HFFc6 (cell line): ENCODE measurements at places on chromosomes 6 and 20. TPM values are rescaled to one million over a fixed set of nuclear protein-coding genes. Genes with fewer than 3 reads are reported as not detected.

The OR2J3 gene
- not detected in 3 replicates for total RNA-seq

The SFT2D1 gene
- 49.0 to 56.5 TPM (median 54.0 TPM) in 3 replicates for total RNA-seq

DNA sequence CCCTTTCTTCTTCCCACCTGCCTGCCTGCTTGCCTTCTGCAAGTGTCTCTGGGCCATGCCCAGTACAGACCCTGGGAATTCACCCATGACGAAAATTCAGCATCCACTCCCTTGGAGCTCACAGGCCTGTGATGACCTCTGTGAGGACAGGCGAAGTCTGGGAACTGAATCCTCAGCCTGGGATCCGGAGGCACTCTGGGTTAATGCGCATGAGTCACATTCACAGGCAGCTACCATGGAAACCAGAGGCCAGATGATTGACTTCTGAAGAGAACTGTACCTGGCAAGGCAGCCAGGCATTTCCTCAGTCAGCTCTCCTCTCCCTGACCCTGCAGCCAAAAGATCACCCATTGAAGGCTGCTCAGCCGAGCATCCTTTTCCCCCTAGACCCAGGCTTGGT is 41.0 kb downstream of the SLC9A8 start:
- no peak overlapping the region for H3K4me3 ChIP-seq
- H3K27me3 ChIP-seq: no peaks in the 10 kb centered on the region
- peaks cover 17% of the 10 kb centered on the region for H3K36me3 ChIP-seq
- peak overlapping the region; percentile 83 for H3K27ac ChIP-seq

DNA sequence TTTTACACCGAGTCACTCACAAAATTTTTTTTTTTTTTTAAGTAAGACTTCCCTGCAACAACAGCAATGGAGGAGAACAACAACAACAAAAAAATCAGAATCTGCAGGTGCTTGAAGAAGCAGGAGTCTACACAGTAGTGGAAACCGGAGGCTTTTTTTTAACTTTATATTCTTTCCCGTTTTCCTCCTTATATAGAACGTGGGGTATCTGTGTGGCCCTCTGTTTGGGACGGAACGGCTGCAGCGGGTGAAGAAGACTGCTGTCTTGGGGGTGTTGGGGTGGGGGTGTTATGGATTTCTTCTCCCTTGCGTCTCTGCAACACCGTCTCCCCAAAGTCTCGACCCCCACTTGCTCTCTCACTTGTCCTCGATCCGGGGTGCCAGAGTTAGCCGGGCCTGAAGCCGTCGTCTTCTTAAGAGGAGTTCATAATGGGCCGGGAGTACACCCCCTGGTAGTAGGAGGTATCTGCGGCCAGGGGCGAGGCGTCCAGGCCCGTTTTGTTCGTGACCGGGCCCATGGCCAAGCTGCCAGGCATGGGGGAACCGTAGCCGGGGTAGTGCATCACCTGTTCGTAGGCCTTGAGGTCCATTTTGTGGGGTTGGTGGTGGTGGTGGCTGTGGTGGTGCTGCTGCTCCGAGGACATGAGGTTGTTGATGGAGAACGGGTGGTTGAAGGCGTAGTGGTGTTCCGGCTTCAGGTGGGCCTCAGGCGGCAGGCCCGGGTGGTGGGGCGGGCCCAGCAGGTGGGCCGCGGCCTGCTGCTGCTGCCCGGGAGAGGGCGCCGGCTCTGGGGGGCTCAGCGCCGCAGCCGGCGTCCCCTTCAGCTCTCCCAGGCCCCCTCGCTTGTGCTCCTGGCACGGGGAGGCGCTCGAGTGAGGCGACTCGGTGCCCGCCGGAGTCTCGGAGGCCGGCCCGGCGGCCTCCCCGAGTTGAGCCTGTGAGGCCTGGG is 2.7 kb downstream of the FOXA2 start:
- no peaks in the 10 kb centered on the region for H3K4me1 ChIP-seq
- DNase-seq: no peak
- no peak overlapping the region for H3K4me3 ChIP-seq
- H3K27ac ChIP-seq: no peak overlapping the region
- no peaks in the 10 kb centered on the region for H3K36me3 ChIP-seq

- DNase-seq: no peak
- H3K27ac ChIP-seq: peak overlapping the region; percentile 99
- H3K4me3 ChIP-seq: peak overlapping the region; percentile 95
- peaks cover 5% of the 10 kb centered on the region for H3K27me3 ChIP-seq
- peaks cover 35% of the 10 kb centered on the region for H3K36me3 ChIP-seq
- H3K4me1 ChIP-seq: peaks cover 53% of the 10 kb centered on the region
Observed at GRCh38 chr6:4023240-4023639, 55.7 kb downstream of the FAM217A start.

- H3K4me1 ChIP-seq: no peaks in the 10 kb centered on the region
- DNase-seq: no peak
- no peaks in the 10 kb centered on the region for H3K36me3 ChIP-seq
- no peak overlapping the region for H3K4me3 ChIP-seq
- peaks cover 37% of the 10 kb centered on the region for H3K27me3 ChIP-seq
Observed at GRCh38 chr20:38827770-38828281, 22.3 kb downstream of the PPP1R16B start.

DNA sequence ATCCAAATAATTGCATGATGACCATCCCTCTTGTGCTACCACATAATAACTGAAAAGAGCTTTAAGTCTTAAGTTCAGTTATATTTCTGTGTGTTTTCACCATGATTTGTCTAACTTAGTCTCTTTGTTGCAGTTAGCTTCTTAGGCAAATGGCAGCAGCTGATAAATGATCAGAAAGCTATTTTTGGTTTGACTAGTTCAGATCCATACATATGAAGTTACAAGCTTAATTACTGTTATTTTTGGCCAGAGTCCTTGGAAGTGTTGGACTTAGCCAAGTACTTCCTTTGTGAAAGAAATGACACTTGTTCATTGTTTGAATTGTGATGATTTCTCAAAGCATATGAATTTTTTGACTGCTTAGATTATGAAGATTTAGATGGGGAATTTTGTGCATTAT is 54.2 kb downstream of the HIVEP1 start:
- H3K36me3 ChIP-seq: peaks cover 5% of the 10 kb centered on the region; the same call in 1 of the 2 replicates
- H3K4me1 ChIP-seq: peaks cover 50% of the 10 kb centered on the region
- no peak overlapping the region for H3K4me3 ChIP-seq
- DNase-seq: no peak

DNA sequence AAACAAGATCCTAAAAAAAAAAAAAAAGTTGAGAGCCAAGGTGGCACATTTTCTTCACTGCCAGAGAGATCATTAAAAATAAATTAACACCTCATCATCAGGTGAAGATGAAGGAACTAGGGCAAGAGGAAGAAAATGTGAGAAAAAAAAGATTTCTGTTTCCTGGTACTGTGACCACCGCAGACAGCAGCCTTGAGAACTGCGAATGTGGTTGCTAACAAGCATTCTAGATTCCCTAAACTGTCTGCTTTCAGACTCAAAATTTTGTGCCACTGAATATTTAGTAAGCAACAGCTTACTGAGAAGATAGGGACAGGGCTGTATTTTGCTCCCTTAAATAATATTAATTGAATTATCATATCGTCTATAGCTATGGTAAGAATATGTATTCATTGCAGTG is 24.1 kb upstream of the MBOAT1 start:
- no peak overlapping the region for H3K4me3 ChIP-seq
- no peaks in the 10 kb centered on the region for H3K4me1 ChIP-seq
- no peaks in the 10 kb centered on the region for H3K36me3 ChIP-seq

DNA sequence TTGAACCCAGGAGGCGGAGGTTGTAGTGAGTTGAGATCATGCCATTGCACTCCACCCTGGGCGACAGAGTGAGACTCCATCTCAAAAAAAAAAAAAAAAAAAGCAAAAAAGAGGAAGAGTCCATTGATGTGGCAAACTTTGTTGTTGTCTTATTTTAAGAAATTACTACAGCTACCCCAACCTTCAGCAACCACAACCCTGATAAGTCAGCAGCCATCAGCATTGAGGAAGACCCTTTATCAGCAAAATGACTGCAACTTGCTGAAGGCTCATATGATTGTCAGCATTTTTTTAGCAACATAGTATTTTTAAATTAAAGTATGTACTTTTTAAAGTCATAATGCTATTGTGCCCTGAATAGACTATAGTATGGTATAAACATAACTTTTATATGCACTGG is 48.8 kb downstream of the ZFP64 start:
- DNase-seq: no peak
- no peak overlapping the region for H3K27ac ChIP-seq
- H3K4me3 ChIP-seq: no peak overlapping the region
- H3K36me3 ChIP-seq: peaks cover 8% of the 10 kb centered on the region; the same call in 1 of the 2 replicates
- H3K4me1 ChIP-seq: peaks cover 5% of the 10 kb centered on the region; the same call in 1 of the 2 replicates

GRCh38 chr6:83767033-83767432 is 58.1 kb upstream of the SNAP91 start:
- no peak for DNase-seq
- H3K27ac ChIP-seq: no peak overlapping the region
- H3K4me3 ChIP-seq: no peak overlapping the region
- H3K27me3 ChIP-seq: no peaks in the 10 kb centered on the region
- no peaks in the 10 kb centered on the region for H3K4me1 ChIP-seq

DNA sequence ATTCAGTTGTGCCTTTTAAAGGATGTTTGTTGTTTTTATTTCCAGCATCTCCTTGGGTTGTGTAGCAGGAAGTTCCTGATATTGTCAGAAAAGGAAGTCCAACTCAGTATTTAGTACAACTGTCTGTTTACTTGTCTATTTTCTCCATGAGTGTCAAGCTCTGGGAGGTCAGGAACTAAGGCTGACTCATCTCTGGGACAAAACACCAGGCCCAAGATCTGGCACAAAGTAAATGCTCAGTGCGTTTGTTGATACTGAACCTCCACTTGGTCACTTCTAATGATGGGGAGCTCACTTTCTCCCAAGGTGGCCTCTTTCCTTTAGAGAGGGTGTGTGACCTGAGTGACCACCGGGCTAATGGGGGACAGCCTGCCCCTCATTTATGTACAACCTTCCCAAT is 12.6 kb upstream of the PIGU start:
- H3K4me1 ChIP-seq: no peaks in the 10 kb centered on the region
- peaks cover 10% of the 10 kb centered on the region for H3K27me3 ChIP-seq
- DNase-seq: no peak
- H3K27ac ChIP-seq: no peak overlapping the region
- H3K4me3 ChIP-seq: no peak overlapping the region

GRCh38 chr20:22410556-22411130 is 173.7 kb downstream of the FOXA2 start:
- no peak overlapping the region for H3K4me3 ChIP-seq
- H3K36me3 ChIP-seq: peaks cover 8% of the 10 kb centered on the region; the same call in 1 of the 2 replicates
- H3K4me1 ChIP-seq: no peaks in the 10 kb centered on the region
- H3K27ac ChIP-seq: no peak overlapping the region
- no peak for DNase-seq

DNA sequence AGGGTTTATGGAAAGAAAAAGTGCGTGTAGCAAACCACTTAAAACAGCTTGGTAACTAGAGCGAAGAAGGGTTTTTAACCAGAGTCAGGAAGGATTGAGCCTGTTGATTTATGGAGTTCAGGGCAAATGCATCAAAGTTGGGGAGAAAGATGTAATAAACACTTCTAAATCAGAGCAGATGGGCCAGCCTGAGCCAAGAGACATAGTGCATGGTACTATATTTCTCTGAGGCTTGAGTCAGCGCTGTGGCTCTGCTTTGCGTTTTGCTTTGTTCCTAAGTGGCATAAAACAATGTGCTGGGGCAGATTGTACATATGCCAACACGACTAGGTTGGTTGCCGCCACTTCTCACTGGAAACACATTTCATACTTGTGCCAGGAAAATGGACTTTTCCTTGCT is 111.3 kb downstream of the BCKDHB start:
- H3K27ac ChIP-seq: no peak overlapping the region
- H3K4me3 ChIP-seq: no peak overlapping the region
- H3K4me1 ChIP-seq: peaks cover 27% of the 10 kb centered on the region
- peaks cover 1% of the 10 kb centered on the region; the same call in 1 of the 2 replicates for H3K27me3 ChIP-seq
- H3K36me3 ChIP-seq: no peaks in the 10 kb centered on the region

DNA sequence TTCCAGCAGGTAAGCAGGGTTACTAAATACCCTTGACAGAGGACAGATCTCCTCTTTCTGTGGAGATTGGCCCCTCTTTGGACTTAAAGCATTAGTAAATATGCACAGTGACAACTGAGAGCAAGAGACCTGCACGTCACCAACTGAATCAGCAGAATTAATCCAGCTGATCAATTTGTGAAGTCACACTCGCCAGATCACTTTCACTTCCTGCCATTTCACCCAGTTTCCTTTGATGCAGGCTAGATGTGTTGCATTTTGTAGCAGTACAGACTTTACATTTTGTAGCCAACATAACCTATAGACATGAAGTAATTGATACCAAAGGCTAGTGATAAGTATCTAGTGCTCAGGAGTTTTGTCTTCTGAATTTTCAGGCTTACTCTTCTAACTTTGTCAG is 11.9 kb downstream of the SYNE1 start:
- DNase-seq: no peak
- H3K27ac ChIP-seq: no peak overlapping the region
- no peak overlapping the region for H3K4me3 ChIP-seq
- 0 out of 2 replicates have a peak, but pooled peaks cover 8% of the 10 kb centered on the region for H3K36me3 ChIP-seq

GRCh38 chr6:157106487-157106886 is 216.8 kb downstream of the TMEM242 start:
- H3K27me3 ChIP-seq: no peaks in the 10 kb centered on the region
- H3K27ac ChIP-seq: peak overlapping the region; percentile 99
- H3K4me1 ChIP-seq: peaks cover 68% of the 10 kb centered on the region

GRCh38 chr6:81609736-81610135 is 142.7 kb downstream of the TENT5A start:
- no peak overlapping the region for H3K4me3 ChIP-seq
- H3K27ac ChIP-seq: no peak overlapping the region

DNA sequence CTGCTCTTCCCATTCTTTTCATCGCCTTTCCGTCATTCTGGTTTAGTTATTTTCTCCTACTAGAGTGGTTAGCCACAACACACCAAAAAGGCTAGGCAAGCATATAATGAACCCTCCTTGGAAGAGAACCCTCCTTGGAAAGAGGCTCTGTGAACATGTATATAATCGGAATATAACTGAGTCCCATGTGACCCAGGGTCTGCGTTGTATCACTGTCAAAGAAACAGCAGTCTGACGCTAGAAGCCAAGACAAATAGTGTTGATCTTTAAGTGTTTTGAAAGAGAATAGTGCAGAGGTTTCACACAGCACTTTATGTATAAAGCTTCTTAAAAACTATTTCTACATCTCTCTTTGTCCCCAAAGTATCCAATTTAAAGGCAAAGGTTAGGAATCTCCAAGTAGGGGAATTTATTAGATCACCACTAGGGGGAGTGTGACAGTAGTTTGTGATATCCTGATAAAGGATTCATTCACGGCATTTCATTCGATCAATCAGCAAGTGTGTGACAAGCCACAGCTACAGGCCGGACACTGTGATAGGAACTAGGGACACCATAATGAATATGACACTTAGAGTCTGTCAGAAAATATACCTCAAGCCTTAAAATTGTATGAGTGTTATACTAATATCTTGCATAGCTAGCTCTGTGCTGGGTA is 395.3 kb downstream of the CD109 start:
- DNase-seq: no peak
- H3K4me1 ChIP-seq: no peaks in the 10 kb centered on the region
- H3K27me3 ChIP-seq: peaks cover 1% of the 10 kb centered on the region
- H3K36me3 ChIP-seq: no peaks in the 10 kb centered on the region
- H3K27ac ChIP-seq: no peak overlapping the region
- no peak overlapping the region for H3K4me3 ChIP-seq

DNA sequence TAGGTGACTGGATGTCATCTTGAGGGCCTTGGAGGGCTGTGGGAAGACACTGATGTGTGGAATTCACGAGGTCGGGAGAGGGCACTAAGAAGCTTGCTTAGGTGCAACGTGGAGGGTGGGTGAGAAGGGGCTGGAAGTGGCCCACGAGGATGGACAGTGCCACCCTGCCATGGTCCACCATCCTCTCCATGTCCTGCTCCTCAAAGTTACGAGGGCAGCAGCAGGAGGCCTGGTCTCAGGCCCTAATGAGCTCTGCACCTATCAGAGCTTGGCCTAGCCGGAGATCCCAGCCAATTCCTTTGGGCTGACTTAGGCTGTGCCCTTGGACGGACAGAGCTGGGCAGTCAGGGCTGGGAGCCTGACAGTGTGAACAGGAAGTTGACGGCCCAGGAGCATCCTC is 27.8 kb upstream of the SCRT2 start:
- H3K27ac ChIP-seq: no peak overlapping the region
- no peak overlapping the region for H3K4me3 ChIP-seq
- DNase-seq: no peak
- peaks cover 24% of the 10 kb centered on the region for H3K27me3 ChIP-seq
